ENCODE measurements at places on chromosomes 1 and 21.

DNA sequence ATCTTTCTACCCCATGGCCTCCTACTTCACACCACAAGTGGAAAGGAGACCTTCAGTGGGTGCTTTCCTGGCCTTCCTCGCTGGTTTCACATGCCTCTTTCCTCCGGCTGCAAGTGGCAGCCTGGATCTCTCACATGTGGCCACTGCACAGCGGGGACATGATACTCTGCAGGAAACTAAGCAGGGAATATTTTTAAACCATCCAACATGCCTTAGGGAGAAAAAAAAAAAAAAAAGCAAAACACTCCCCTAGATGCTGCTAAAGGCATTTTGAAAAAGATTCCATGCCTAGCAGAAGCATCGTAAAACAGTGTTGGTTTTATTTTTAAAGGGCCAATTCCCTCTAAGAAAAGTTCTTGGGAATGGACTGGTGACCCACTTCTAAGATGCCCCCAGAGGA, 12.2 kb upstream of the GJA5 start:
- DNase-seq, result no peak

GRCh38 chr1:186183970-186184628, 191.0 kb downstream of the TPR start:
- no peak for DNase-seq

DNA sequence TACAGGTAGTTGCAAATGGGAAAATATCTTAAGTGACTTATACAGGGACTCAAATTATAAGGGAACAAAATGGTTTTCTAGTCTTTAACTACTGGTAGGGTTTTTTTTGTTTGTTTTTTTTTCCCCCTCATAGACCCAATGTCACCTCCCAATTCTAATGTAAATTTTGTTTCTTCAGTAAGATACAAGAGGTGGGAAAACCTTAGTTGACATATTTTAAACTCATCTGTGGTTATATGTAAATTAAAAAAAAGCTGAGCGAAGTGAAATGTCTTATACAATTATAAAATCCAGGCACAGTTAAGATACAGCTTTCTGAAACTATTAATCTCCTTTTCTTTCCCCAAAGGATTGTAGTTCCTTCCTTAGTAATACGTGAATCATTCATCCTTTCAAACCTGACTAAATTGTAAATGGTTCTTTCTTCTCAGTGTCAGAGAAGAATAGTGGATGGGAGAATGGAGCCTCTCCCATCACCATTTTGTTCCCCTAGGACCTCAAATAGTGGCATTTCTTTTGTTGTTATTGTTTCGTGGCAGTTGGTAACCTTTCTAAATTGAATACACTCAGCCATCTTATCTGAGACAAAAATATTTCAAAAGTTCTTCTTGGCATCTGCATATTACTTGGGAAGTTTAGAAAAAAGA, 11.2 kb downstream of the TSEN15 start:
- DNase-seq, result no peak

- no peak for DNase-seq
Measured at GRCh38 chr1:116765962-116766361, 11.7 kb downstream of the CD2 start.

DNA sequence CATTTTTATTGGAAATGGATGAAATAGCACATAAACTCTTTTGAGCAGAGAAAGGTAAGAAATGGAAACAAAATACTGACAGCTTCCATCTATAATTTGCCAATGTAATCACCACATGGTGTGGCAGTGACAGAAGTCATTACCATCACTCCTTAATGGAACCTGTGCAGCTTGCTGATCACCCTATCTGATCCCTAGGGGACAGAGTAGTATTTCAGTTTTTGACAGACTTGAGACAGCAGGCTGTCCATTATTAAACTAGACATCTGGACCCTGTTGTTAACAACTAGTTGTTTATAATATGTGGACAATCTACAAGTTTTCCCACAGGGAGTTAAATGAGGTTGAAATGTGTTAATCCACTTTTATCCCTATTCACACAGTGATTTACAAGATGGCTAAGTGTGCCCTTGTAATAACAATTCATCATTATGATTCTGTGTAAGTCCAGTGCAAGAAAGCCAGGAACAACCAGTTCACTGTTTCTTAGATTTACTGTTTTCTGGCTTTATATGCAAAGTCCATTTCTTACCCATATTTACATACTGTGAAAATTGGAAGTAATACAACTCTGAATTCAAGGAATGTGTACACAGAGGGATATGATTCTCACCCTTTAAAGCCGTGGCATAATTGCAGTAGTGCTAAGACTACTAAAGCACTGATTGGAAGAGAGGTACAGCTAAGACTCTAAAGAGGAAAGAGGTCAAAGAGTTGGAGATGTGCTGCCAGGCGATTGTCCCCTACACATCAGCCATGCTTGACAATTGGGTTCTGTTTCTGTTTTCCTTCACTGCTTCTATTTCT, 9.1 kb downstream of the KCNT2 start:
- no peak for DNase-seq

DNA sequence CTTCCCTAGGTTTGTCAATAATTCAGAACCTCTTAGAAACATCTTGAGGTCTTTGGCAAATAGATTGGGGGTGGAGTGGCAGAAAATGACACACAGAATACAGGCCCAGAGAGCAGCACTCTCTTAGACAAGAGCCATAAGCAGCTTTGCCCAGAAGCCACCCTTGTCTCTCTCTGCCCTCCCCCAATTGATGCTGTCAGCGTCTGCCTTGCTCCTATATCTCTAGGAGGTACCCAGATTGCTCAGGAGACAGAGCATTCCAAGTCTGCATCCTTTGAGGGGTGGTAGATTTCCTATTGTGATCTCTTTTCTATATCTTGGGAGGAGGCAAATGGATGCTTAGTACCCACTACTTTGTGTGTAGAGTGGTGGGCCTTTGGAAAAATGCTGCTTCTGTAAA, 1.8 kb downstream of the RGL1 start:
- no peak for DNase-seq

DNA sequence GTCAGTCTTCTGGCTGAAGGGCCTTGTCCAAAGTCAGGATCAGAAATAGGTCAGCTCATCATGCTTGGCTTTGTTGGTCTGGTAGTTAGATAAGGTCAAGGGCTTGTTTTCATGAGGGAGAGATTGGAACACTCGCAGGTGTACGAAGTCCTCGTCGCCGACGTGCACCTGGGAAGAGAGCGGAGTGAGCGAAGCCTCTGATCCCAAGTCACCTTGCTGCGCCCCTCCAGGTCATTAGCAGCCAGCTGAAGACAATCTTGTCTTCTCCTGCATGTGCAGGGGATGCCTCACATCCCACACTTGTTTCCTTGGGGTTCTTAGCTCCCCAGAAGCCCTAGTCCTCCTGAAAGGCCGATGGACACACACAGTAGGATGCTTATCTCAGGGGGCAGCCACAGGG, 1.9 kb downstream of the CSTB start:
- no peak for DNase-seq

GRCh38 chr1:194367121-194367520, 1180.7 kb upstream of the B3GALT2 start:
- DNase-seq, result no peak

DNA sequence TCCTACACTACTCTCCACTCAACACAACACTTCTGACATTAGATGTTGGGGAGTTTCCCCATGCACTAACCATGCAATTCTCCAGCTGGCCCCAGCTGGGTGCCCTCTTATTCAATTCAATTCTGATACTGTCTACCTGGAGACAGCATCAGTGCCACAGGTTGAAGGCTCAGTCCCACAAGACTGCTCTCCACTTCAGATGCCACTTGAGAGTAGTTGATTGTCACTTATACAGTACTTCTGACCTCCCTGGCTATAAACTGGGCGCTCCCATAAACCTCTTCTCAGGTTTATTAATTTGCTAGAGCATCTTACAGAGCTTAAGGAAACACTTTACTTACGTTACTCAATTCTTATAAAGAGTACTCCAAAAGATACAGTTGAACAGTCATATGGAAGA, 442.3 kb downstream of the LRRIQ3 start:
- no peak for DNase-seq

GRCh38 chr1:184900507-184900906, 73.8 kb downstream of the NIBAN1 start:
- DNase-seq, result no peak

DNA sequence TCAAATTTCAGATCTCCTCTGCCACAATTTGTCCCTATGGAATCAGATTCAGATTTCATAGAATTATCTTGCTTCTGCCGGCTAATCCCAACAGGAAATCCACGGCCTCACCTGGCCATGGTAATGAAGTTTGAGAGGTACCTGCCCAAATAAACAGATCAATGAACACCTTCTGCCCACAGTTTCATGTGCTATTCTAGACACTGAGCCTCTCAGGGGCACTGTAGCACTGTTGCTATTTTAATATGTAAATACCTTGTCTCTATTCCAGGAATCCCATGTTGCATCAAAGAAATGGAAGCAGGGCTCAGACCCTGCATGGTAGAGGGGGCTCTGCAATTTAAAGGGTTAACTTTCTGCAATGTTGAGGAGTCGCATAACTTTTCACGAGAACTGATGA, 593.1 kb downstream of the PTBP2 start:
- no peak for DNase-seq

GRCh38 chr1:31423418-31423947, 10.5 kb downstream of the SERINC2 start:
- no peak for DNase-seq

- no peak for DNase-seq
Measured at GRCh38 chr1:117295001-117295400, 72.2 kb upstream of the MAN1A2 start.

GRCh38 chr1:66351478-66351877, 182.5 kb upstream of the SGIP1 start:
- no peak for DNase-seq

GRCh38 chr21:43193651-43194302, 25.0 kb downstream of the CRYAA start:
- DNase-seq, result no peak

- no peak for DNase-seq
Measured at GRCh38 chr1:23558140-23558871, 995 bp downstream of the ID3 start.

DNA sequence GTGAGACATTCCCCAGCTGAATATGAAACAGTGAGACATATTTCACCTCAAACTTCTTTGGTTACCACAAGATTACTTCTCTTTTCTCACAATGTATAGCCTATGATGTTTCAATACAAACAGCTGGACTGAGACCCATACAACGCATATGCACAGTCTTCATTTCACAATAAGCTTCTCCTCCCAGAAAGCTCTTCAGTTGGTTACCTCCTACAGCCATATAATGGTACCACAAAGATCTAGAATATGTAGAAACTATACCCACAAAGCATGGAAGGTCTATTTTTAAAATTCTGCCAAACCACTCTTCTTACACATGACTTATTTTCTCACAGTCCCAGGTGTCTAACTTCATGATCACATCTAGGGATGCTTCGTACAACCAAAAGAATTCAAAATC, 70.8 kb downstream of the JAK1 start:
- DNase-seq, result no peak

GRCh38 chr1:230064283-230064682, 2.8 kb upstream of the GALNT2 start:
- no peak for DNase-seq

DNA sequence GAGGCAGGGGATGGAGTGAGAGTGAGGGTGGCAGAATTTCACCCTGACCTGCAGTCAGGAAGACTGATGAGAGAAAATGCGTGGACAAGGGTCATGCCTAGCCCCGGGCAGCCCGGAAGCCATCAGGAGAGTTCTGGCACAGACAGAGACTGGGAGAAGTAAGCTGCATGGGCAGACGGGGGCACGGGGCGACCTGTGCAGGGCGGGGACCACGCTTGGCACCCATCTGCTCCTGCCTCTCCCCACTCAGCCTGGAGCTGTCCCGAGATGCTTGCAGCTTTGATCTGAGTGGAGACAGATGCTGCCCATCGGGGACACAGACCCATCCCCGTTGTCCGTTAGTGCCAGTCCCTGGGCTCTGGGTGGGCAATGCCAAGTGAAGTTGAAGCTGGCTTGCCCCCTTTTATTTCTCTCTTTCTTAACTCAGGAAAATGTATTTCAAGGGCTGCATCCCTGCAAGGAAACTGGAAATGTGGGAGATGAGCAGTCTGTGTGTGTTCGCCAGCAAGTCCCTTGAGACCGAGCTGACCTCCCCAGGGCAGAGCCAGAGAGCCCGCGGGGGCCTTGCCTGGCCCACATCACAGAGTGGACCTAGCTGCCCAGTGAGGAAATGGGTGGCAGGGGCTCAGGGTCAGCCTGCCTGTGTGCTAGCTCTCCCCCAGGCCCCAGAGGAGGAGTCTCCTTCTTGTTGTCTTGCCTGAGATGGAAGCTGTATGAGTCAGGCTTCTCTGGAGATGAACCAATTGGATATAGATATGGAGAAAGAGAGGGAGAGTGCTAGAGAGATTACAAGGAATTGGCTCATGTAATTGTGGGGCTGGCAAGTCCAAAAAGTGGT, 121.3 kb upstream of the C1orf174 start:
- no peak for DNase-seq

Measured in Panc1 (cell line).